ENCODE measurements at places on chromosomes 5 and 9.

- DNase-seq = peak; percentile 18
Measured at GRCh38 chr5:80069918-80070318, 34.8 kb downstream of the THBS4 start.

DNA sequence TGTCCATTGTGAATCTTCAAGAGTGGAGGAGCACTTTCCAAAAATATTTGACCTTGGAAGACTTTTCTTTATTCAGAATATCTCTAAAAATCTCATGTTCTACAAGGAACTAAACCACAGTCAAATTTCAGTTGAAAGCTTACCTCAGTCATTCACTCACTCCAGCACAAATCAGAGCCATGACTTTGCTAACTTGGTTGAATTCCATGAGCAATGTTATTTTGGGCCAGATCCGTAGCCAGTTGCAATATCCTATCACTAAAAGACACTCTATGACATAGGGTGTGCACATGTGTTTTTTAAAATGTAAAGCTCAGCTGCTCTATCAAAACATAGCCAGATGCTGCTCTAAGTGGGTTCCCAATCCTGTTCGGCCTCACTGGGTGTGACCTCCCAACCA is 156.1 kb upstream of the ANKRD55 start:
- no peak for DNase-seq

- no peak for DNase-seq
Measured at GRCh38 chr9:80707120-80707519, 982.2 kb downstream of the TLE1 start.

DNA sequence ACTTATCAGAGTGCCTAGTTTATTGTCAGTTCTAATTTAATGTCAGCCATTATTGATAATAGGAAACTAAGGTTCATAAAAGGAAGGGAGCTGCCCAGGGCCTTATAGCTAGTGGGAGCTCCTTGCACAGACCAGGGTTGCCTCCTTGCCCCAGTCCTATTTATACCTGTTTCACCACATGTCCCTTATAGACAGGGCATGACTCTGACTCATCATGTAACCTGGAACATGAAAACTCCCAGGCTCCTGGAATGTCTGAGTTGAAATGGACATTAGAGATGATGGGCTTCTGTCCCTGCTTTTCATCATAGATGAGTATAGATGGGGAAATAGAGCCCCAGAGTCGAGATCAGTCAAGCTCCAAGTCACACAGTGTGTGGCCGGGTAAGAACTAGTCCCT is 21.1 kb downstream of the FAT2 start:
- peak; percentile 13 for DNase-seq

GRCh38 chr5:107654827-107655226 is 15.9 kb downstream of the EFNA5 start:
- no peak for DNase-seq

DNA sequence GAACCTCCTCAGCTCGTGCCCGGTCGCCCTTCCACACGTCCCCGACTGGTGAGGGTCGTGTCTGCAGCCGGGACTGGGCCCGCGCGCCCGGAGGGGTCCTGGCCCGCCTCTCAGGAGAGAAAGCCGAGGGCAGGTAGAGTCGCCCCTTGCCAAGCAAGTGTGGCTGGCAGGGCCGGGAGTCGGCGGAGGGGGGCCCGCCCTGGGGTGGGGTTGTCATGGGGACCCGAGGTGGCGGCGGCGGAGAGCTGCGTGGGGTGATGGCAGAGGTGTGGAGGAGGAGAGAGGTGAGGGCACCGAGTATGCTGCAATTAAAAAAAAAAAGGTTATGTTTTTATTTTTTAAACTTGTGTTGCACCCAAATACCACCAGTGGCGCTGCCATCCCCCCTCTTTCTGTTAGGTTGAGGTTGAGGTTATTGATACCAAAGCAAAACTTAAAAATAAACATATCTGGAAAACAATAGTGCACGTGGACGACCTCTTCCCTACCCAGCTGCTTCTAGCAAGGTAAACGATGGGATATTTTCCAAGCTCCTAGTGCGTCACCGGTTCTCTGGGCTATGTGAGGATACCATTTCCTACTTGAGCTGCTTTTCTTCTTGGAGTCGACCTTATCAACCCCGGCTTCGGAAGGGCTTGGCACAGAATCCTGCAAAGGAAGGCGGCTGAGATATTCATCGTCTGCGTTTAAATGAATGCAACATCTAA is 660 bp downstream of the SCAMP1 start:
- DNase-seq = peak; percentile 79

DNA sequence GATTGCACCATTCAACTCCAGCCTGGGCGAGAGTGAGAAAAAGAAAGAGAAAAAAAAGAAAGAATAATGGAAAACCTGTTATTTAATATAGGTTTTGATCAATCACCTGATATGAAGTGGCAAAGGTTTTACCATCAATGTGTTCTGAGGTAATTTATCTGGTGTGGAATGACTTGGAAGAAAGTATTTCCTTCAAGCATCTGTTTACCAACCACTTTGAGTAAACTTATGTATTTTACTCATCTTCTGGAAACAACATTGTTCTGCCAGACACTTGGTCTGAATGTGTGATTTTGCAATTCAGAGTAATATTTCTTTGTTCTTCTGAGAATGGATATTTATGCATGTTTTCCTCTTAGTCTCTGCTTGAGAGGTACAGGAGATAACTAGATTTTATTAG is 24.3 kb downstream of the KIF2A start:
- DNase-seq = no peak

- peak; percentile 49 for DNase-seq
Measured at GRCh38 chr5:133610489-133611356, 1.6 kb downstream of the FSTL4 start.

- DNase-seq = no peak
Measured at GRCh38 chr5:145988993-145989392, 52.6 kb downstream of the SH3RF2 start.

- no peak for DNase-seq
Measured at GRCh38 chr9:99154356-99154755, 49.4 kb downstream of the TGFBR1 start.

DNA sequence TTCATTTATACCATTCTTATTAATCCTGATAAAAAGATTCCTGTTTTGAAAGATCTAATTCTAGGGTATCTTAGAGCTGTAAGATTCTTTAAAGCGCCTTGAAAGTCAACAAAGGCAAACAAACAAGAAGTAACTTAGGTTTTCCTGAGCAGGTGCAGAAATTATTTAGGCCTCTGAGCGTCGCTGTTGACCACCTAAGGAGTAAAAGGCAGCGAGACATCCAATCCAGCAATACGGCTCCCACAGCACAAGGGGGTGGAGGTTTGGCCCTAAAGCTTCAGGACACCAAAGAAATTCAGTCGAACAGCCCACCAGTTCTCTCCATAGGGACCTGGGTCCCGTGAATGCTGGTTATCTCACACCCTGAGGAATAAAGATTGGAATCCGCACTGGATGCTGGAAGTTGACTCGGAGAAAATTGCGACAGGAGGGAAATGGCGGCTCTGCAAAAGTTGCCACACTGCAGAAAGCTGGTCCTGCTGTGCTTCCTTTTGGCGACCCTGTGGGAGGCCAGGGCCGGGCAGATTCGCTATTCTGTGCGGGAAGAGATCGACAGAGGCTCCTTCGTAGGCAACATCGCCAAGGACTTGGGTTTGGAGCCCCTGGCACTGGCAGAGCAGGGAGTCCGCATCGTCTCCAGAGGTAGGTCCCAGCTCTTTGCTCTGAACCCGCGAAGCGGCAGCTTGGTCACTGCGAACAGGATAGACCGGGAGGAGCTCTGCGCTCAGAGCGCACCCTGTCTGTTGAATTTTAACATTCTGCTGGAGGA is at the start of gene PCDHGA2:
Gene PCDHGA2, plus strand, starts transcription at position 223 of the 769 bp plus-strand sequence.
- no peak for DNase-seq

DNA sequence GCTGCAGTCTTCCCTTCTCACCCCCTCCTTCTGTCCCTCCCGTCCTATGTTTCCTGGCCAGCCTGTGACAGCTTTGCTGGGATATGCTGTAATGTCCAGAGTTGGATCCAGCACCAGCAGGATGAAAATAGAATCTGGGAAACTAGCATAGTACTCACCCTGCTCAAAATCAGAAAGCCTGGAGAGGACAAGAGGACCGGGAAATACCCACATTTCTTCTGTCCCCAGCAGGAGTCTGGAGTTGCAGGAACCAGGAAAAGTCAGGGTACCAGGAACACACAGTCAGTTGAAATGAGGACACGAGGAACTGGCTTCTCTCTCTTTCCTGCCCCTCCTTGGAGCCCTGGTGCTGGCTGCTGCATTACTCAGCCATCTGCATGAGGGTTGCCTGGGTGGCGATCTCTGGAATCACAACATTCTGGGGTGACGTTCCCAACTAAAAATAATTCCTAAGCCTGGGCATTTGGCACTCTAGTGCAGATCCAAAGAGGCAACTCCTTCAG is 59.6 kb upstream of the NFIL3 start:
- DNase-seq = no peak

DNA sequence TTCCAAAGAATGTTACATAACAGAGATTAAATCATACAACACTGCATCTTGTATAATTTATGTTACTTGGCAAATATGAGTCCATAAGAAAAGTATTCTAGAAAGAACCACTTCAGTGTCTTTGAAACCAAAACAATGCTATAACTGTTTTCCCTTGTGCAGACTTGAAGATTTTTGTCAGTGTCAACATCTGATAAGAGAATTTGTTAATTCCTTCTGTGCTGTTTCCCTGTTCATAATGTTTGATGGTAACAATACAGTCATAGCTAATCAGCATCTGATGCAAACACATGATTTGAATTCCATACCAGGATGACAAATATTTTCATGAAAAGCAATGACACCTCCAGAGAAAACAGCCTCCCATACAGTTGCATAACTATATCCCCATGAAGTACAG is 306.8 kb downstream of the SEMA5A start:
- DNase-seq = no peak

DNA sequence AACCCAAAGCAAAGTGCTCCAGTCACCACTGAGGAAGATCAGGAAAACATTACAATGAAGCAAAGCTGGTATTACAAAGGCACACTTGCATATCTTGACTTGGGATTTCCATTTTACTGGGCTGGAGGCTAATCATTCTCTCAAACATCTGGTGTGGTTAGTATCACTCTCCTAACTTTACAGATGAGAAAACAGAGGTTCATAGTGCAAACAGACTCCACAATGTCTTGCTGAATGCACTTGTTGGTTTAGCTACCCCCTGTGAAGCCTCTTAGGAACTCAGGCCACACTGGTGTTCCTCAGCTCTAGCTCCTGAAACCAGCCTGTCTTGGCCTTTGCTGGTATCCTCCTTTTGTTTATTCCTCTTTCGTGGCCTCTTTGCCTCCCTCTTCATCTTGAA is 29.5 kb upstream of the SMAD5 start:
- no peak for DNase-seq

- no peak for DNase-seq
Measured at GRCh38 chr5:181281077-181281983, 20.4 kb upstream of the TRIM52 start.

- DNase-seq = no peak
Measured at GRCh38 chr5:167905919-167906853, 385.3 kb upstream of the WWC1 start.

GRCh38 chr5:127564002-127564769 is 46.7 kb downstream of the PRRC1 start:
- peak; percentile 68 for DNase-seq

DNA sequence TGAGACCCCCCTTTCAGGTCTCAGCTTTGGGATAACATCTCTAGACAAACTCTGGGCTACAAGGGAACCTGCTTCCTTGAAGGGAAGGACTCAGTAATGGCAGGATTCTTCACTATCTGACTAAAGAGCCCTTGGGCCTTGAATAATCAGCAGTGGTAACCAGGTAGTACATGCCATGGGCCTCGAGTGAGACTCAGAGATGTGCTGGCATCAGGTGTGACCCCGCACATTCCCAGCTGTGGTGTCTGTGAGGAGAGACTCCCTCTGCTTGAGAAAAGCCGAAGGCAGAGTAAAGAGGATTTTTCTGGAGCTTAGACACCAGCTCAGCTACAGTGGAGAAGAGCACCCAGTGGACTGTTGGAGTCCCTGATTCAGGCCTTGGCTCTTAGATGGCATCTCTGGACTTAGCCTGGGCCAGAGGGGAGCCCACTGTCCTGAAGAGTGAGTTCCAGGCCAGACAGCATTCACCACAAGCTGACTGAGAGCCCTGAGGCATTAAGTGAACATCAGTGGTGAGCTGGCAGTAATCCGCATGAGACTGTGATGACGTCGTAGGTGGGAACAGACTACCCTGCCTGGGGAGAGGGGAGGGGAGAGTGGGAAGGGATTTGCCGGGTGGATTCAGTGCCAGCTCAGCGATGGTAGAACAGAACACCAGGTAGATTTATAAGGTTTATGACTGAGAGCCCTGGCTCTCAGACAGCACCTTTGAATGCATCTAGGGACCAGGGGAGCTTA is 5.3 kb upstream of the ZNF782 start:
- DNase-seq = no peak

- no peak for DNase-seq
Measured at GRCh38 chr9:30935730-30936129, 1448.7 kb upstream of the ACO1 start.

GRCh38 chr9:72352911-72353388 is 12.1 kb downstream of the ZFAND5 start:
- no peak for DNase-seq

- no peak for DNase-seq
Measured at GRCh38 chr9:98973576-98973975, 29.9 kb downstream of the COL15A1 start.

DNA sequence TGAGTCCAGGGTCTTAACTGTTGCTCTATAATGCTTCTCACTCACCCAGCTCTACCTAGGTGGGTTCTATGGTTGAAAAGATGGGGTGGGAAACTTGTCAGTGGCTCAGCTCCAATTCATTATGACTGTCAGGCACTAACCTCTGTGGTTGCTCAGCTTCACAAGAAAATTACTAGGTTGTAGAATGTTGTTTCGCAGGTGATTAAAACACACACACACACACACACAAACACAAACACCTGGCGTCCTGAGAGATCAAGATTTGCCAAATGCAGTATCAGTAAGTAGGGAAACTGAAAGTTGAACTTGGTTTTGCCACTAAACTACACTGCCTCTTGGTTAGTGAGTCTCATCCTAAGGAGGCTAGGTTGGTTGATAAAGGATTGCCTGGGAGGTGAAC is 2.8 kb downstream of the MCCC2 start:
- DNase-seq = no peak

- DNase-seq = peak; percentile 79
Measured at GRCh38 chr9:35616681-35617459, 1.3 kb downstream of the CD72 start.

- DNase-seq = peak; percentile 50
Measured at GRCh38 chr5:50958852-50959457, 292.5 kb downstream of the PARP8 start.

- no peak for DNase-seq
Measured at GRCh38 chr5:179127136-179128040, 67.2 kb downstream of the ZNF354C start.

GRCh38 chr5:111968459-111968858 is 211.5 kb upstream of the NREP start:
- DNase-seq = no peak

DNA sequence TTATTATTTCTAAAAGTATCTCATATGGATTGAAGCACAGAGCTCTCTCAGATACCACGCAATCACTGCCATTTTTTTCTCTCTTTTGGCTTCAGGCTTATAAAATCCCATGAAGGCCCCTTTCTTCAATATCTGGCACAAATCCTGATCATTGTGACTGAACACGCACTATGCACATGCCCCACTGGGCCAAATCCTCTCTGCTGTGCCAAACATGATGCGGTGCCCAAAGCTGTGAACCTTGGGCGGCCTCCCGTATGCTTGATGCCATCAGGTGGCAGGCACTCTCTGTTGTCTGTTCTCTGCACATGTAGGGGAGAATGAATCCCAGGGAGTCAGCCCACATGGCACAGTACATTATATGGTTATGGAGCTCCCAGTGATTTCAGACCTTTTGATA is 375.0 kb upstream of the RGMB start:
- no peak for DNase-seq

- DNase-seq = no peak
Measured at GRCh38 chr5:635306-636055, 23.3 kb downstream of the CEP72 start.

Measured in small intestine (tissue), 16 donors.